ENCODE measurements at places on chromosomes 7 and 10.

DNA sequence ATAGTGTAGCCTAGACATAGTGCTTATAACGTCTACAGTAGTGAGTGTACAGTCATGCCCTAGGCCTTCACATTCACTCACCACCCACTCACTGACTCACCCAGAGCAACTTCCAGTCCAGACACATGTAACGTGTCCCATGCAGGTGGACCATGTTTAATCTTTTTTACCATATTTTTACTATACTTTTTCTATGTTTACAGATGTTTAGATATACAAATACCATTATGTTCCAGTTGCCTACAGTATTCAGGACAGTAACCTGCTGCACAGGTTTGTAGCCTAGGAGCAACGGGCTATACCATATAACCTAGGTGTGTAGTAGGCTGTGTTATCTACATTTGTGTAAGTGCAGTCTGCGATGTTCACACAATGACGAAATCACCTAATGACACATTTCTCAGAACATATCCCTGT is 11.0 kb downstream of the MPP7 start:
- DNase-seq, result no peak

- no peak for DNase-seq
Measured at GRCh38 chr10:27715505-27715904, 30.1 kb downstream of the MKX start.

DNA sequence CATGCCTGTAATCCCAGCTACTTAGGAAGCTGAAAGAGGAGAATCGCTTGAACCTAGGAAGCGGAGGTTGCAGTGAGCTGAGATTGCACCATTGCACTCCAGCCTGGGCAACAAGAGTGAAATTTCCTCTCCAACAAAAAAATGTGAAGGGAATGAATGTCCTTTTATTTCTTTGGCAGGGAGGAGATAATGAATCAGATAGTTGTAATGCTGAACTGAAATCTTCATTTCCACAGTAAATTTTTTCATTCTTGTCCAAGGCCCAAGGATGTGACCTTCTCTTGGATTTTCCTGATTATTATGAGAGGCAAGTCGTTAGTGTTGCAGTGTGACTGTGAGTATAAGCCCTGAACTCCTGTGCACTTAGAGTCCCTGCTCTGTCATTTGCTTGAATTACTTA is 13.6 kb downstream of the STAMBPL1 start:
- no peak for DNase-seq

- no peak for DNase-seq
Measured at GRCh38 chr7:91953618-91954017, 13.0 kb downstream of the AKAP9 start.

DNA sequence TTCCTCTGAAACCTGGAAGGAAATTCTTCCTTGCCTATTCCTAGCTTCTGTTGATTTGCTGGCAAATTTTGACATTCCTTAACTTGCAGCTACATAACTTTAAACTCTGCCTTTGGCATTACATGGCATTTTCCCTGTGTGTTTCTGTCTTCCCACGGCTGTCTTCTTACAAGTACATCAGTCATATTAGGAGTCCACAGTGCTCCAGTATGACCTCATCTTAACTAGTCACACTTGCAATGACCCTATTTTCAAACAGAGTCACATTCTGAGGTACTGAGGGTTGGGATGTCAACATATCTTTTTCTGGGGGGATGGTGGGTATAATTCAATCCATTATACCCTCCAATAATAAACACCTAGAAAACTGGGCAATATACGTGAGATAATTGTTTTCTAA is 37.4 kb upstream of the EPHB6 start:
- no peak for DNase-seq

DNA sequence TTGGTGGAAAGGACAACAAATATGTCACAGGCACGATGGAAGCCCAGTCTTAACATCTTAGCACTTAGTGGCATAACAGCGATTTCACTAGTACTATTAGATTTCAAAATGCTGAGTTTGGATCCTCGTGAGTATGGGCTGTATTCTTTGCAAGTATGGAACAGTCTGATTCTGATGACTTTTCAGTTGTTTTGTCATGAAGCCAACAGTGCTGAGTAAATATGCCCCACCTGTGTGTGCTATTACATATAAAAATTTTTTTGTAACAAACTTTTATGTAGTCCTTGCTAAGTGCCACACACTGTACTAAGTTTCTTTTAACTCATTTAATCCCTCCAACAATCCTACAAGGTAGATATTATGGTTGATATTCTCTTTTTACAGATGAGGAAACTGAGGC is 30.8 kb downstream of the MTURN start:
- DNase-seq, result no peak

DNA sequence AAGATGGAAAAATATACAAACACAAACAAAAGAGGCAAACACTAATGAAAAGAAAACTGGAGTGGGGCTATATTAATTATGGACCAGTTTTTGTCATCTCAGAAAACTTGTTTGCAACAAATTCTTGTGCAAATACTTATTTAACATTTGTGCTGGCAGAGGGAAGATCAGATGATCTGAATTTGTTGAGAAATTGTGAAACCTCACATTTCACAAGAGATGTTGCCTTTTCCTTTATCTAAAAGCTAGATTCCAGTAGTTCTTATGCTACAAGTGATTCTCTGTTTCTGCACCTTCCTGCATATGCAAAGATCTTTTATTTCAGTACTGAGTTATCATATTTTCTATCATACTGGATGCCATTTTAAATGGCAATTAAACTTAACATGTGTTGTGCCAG is 320.7 kb downstream of the SUGCT start:
- no peak for DNase-seq
